SIG-M5 (cell line): ENCODE measurements at places on chromosomes 3 and 15.

DNA sequence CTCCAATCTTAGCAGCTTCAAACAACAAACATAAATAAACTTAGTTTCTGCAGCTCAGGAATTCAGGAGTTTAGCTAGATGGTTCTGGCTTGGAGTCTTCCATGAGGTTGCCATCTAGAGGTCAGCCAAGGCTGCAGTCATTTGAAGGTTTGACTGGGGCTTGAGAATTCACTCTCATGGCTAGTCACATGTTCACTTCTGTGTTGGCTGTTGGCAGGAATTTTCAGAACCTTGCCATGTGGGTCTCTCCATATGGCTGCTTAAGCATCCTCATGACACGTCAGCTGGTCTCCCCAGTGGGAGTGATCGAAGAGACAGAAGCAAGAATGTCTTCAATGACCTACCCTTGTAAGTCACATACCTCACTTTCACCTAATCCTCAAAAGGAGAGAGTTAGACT is 269.2 kb upstream of the CNTN3 start:
- DNase-seq, result no peak

- no peak for DNase-seq
Observed at GRCh38 chr3:182570946-182571594, 222.2 kb upstream of the ATP11B start.

DNA sequence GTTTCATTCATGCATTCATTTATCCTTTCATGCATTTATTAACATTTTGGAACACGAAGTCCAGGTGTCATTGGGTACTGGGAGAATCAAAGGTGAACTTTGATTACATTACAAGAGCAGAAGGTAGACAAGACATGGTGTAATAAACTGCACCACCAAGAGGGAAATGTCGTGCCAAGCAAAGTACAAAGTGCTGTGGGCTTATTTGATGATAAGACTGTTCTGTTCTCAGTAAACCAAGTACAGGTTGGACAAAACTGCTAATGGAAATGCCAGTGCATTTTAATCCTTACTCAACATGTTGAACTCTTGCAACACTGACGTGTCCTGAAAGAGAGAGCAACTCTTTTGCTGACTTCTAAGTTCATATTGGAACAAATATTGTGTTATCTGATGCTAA is 69.4 kb downstream of the MME start:
- no peak for DNase-seq

DNA sequence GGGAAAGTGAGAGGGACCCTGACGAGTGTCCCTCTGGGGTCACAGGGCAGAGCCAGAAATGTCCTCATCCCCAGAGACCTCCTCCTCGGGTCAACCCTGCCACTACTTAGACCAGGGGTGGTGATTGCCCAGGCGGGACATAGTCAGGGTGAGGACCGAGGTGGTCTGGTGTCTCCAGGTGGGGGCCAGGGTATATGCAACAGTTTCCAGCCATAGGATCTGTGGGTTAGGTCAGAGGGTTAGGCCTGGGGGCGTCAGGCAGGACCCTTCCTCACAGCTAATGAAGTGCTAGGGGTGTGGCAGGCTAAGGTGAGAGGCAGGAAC is 22.3 kb upstream of the FBLN2 start:
- DNase-seq, result no peak

DNA sequence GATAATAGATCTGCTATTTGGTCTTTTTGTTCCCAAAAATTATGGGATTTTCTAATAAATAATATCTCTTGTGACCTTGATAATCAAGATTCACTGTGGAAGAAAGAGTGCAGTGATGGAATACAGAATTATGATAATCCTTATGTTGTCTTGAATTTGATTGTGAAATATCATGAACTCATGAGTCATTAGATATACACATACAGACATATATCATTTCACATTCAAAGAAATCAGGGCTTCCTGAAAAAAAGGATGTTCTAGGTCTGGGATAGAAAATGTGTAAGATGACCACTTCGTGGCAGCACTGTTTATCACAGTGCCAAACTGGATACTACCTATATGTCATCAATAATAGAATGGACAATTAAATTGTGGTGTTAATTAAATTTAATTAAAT is 97.7 kb downstream of the DPH6 start:
- DNase-seq, result no peak
